ENCODE measurements at places on chromosomes 2 and 18. TPM values are rescaled to one million over a fixed set of nuclear protein-coding genes. Genes with fewer than 3 reads are reported as not detected.

The EGR4 gene
- total RNA-seq, result 0.28 TPM

The SERPINB5 gene
- total RNA-seq, result 0.16 TPM

The SLC16A14 gene
- total RNA-seq, result 1.5 TPM

The ANKRD44 gene
- 1.5 TPM for total RNA-seq

The SLC5A7 gene
- not detected for total RNA-seq

The HRH4 gene
- not detected for total RNA-seq

The KCNE4 gene
- total RNA-seq, result 0.93 TPM

The COL6A3 gene
- total RNA-seq, result 0.10 TPM

The SMYD5 gene
- total RNA-seq, result 56.6 TPM

The SAG gene
- not detected for total RNA-seq

The ALLC gene
- 0.06 TPM for total RNA-seq

The SPP2 gene
- not detected for total RNA-seq

The NR4A2 gene
- total RNA-seq, result 4.5 TPM

The FBLN7 gene
- 0.42 TPM for total RNA-seq

The PAIP2B gene
- 0.34 TPM for total RNA-seq

The CPLX4 gene
- total RNA-seq, result not detected

The IL36B gene
- 0.13 TPM for total RNA-seq

The EML6 gene
- total RNA-seq, result 1.2 TPM

The HOXD12 gene
- total RNA-seq, result not detected

The CTDSP1 gene
- total RNA-seq, result 77.3 TPM

The GAD1 gene
- total RNA-seq, result 0.73 TPM

The KCNG2 gene
- not detected for total RNA-seq

The DUSP28 gene
- total RNA-seq, result 7.3 TPM

The ABHD3 gene
- 26.4 TPM for total RNA-seq

The CYP27C1 gene
- 3.3 TPM for total RNA-seq

The COL4A4 gene
- 1.2 TPM for total RNA-seq

The BMP10 gene
- total RNA-seq, result not detected

The RGPD4 gene
- total RNA-seq, result 0.07 TPM

The SF3B1 gene
- total RNA-seq, result 134 TPM

All from A549 treated with CpdA at 1 μM for 4 hours (cell line).